ENCODE measurements at places on chromosomes 2 and 18.

- DNase-seq: no peak
Measured at GRCh38 chr2:68403199-68403644, 38.1 kb downstream of the PLEK start.

DNA sequence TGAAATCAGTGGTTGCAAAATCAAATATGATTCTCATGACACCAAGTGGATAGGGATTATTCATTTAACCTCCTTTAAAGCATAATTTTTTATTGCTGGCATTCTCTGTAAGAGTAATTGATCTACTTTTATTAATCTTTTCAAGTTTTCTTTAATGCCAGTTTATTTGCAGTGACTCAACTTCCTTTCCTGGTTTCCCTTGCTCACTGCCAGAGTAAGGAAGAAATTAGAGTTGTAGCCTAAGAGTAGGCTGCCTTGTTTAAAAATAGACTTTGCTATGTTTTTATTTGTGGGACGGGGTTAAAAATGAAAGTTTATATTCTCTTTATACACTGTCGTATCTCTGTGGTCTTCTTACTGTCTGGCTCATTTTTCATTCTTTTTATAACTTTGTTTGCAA is 148.6 kb downstream of the WDR7 start:
- no peak for DNase-seq

- no peak for DNase-seq
Measured at GRCh38 chr18:70468861-70469547, 180.2 kb downstream of the SOCS6 start.

GRCh38 chr2:26752656-26753055 is 11.4 kb upstream of the SLC35F6 start:
- DNase-seq: no peak

GRCh38 chr2:163801486-163801885 is 65.7 kb upstream of the FIGN start:
- DNase-seq: no peak

DNA sequence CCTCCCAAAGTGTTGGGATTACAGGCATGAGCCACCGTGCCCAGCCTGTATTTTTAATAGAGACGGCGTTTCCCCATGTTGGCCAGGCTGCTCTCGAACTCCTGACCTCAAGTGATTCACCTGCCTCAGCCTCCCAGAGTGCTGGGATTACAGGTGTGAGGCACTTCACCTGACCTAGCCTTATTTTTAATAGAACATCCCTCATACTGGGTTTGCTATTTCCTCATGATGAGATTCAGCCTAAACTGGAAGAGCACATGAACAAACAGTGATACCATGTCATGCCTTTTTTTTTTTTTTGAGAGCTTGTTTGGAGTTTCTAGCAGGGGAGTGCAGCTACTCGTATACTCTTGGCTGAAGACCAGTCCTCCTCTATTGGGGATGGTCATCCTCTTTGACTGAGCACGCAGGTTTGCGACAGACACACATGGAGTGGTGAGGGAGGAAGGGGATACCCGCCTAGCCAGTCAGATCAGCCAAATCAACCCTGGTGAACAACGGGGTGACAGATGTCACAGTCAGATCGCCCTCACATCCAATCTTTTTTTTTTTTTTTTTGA is 67.6 kb downstream of the USP37 start:
- no peak for DNase-seq

GRCh38 chr2:42227491-42227890 is 58.3 kb downstream of the EML4 start:
- DNase-seq: no peak

DNA sequence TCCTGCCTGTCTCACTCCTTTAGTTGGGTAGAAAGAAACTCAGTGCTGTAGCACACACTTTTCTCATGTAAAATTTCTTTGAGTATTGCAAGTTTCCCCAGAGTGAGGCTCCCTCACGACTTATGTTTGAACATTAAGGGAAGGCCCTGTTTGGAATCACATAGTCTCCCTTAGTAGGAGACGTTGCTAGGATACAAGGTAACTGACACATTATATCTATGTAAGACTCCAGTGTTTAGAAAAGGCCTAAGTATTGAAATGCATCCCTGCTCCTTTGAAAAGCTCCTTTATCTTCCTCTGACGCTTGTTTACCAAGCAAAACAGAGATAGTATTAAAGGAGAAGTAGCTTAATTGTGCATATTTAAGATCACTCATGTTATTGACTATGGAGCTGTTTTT is 248.2 kb downstream of the PHLPP1 start:
- no peak for DNase-seq

Measured in right renal cortex interstitium (tissue), 3 donors.